HT1080 (cell line): ENCODE measurements at places on chromosomes 13 and 19. TPM values are rescaled to one million over a fixed set of nuclear protein-coding genes. Genes with fewer than 3 reads are reported as not detected.

DNA sequence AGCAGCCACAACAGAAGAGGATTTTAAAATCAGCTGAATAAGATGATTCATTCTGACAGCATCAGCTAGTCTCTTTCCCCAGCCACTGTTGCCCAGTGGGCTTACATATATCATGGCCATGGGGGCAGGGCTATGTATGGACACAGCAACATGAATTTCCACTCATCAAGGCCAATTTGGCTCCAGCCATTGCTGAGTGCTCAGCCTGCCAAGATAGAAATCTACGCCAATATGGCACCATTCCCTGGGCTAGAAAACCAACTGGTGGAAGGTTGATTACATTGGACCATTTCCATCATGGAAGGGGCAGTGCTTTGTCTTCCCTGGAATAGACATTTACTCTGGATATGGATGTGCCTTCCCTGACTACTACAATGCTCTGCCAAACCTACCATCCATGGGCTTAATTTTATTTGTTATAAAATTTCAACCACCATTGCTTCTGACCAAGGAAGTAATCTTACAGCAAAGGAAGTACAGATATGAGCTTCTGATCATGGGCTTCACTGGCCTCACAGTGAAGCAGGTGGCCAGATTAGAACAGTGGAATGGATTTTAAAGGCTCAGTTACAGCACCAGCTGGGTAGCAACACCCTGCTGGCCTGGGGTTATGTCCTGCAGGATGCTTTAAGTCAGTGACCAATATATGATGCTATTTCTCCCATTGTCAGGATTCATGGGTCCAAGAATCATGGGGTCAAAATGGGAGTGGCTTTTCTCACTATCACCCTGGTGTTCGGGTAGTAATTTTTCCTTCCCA is 9.8 kb upstream of the ALOX5AP start:
- no peak for DNase-seq

DNA sequence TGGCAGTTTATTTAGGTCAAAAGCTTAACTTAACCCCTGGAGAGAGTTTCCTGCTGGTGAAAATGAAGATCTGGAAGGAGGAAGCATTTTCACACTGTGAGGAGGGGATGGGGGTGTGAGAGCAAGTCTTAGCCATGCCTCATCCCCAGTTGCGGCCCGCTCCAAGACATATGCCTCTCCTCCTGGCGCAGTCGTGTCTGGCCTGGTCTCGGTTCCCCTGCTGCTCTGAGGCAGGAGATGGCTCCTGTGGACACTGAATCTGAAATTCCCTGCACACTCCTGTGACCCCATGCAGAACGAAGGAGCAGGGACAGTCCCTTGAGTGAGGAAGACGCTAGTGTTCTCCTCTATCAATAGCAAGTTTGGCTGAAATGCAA is 360 bp upstream of the ZNF69 start:
- no peak for DNase-seq

DNA sequence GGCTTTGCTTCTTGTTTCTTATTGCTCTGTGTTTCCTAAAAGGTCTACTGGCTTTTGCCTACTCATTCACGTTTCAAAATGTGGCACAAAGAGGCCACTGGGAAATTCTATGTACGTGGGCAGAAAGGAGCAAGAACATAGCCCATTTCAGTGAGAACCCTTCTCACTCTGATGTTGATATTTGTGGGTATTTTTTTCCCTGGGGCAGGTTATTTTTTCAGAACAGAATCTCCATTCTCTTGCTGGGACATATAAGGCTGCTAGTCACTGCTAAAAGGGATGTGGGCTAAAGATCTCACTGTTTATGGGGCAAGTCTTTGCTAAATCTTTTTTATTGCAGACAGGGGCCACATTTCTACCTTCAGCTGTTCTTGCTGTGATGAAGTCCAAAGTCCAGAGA is 27.1 kb downstream of the EDNRB start:
- no peak for DNase-seq

DNA sequence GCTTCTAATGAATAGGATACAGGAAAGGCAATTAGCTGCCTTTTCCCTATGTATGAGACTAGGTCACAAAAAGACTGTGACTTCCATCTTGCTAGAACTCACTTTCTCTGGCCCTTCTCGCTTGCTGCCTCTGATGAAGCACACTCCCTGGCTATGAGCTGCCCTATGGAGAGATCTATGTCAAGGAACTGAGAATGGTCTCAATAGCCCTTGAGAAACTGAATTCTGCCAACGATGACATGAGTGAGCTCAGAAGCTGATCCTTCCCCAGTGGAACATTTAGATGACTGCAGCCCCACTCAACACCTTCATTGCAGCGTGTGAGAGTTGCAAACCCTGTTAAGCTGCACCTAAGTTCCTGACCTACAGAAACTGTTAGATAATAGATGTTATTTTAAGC is 309.8 kb downstream of the COG6 start:
- DNase-seq: no peak

DNA sequence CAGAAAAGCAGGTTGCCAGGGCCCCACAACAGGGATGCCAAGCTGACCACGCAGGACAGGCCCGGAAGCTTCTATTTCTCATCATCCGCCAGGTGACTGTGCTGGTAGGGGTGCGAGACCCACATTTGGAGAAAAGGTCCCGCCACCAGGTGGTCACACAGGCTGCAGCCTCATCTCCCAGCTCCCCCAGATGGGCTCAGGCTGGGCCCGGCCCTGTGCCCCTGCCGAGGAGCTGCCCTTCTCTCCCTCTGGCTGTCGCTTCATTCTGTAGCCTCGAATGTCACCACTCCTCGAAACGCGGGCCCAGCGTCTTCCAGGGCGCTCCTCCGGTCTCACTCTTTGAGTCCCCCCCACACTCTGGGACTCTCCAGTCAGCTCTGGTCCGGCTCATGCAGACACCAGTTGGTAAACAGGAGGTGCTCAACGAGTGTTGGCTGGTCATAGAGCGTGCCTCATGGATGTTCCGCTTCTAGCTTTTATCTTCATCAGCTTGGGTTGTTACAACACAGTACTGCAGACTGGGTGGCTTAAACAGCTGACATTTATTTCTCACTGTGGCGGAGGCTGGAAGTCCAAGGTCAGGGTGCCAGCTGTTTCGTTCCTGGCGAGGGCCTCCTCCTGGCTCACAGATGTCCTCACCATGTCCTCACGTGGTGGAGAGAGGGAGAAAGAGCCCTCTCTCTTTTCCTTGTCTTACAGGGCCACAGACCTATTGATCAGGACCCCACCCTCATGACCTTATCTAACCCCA is 87.1 kb downstream of the TEX29 start:
- no peak for DNase-seq

GRCh38 chr19:40277356-40278059 is 7.6 kb downstream of the AKT2 start:
- no peak for DNase-seq

GRCh38 chr13:29081036-29081435 is 260.9 kb downstream of the MTUS2 start:
- DNase-seq: peak; percentile 20

GRCh38 chr19:45376045-45376724 is 5.8 kb upstream of the ERCC2 start:
- peak; percentile 98 for DNase-seq

GRCh38 chr19:16587833-16588823 is 15.9 kb upstream of the SLC35E1 start:
- no peak for DNase-seq

- DNase-seq: no peak
Measured at GRCh38 chr13:28301839-28302238, 163.5 kb downstream of the PAN3 start.

DNA sequence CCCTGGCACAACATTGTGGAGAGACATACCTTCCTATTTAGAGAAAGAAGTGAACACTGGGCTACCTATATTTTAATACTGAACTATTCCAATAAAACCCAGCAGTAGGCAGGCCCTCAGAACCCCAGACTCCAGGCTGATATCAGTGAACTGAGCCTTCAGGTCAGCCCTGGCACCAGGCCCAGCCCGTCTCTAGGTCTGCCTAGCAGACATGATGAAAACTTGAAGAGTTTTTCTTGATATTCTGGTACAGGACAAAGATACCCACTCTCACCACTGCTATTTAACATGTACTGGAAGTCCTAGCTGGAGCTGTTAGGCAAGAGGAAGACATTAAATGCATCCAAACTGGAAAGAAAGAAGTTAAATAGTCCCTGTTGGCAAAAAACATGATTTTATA is 396.6 kb upstream of the SPRY2 start:
- DNase-seq: no peak

- peak; percentile 74 for DNase-seq
Measured at GRCh38 chr13:28037399-28037798, 48.9 kb upstream of the URAD start.

- no peak for DNase-seq
Measured at GRCh38 chr13:46114613-46115012, 9.8 kb upstream of the CPB2 start.

GRCh38 chr13:45310341-45311131 is 30.4 kb downstream of the TPT1 start:
- DNase-seq: no peak

DNA sequence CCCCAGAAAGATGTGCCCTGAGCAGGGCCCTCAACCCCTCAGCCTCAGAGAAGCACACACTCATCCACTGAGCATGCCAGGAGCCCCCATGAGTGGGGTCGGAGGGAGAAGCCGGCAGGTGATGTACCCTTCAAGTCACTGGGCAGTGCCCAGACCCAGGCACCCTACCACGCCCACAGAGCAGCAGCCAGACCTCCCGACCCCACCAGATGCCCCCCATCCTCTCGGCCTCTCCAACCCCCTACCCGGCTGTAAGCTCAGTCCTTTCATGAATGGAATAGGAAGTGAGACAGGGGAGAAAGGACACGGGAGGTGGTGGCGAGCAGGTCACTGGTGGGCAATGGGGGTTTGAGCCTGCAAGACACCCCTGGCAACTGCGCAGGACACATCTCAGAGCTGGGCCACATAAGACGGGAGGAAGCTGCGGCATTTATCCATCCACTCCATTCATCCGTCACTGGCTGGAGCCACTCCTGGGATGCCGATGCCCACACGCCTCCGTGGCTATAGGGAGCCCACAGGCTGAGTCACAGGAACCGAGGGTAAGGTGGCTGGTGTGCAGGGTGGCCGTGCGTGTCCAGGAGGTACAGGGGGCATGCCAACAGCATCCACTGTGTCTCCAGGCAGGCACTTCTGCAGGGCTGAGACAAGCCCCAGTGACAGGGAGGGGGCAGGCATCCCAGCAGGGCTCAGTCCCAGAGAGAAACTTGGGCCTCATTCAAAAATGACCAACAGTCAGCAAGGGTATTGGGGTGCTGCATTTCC is 23.8 kb upstream of the VSTM2B start:
- DNase-seq: no peak

DNA sequence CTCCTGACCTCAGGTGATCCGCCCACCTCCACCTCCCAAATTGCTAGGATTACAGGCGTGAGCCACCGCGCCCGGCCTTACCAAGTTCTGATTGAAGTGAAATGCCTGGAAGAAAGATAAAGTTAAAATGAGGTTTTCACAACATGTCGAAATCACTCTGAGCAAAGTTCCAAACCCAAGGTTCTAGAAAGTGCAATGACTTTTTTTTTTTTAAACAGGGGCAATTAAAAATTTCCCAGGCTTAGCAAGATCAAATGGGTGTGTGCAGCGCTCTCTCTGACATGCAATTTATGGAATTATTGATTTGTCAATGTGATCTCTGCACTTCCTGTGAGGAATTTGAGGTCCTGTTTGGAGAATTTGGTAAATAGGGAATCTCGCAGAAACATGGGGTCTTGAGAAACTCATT is 12.8 kb upstream of the MAP2K2 start:
- DNase-seq: no peak

GRCh38 chr13:59208405-59209195 is 955.1 kb downstream of the DIAPH3 start:
- DNase-seq: no peak

DNA sequence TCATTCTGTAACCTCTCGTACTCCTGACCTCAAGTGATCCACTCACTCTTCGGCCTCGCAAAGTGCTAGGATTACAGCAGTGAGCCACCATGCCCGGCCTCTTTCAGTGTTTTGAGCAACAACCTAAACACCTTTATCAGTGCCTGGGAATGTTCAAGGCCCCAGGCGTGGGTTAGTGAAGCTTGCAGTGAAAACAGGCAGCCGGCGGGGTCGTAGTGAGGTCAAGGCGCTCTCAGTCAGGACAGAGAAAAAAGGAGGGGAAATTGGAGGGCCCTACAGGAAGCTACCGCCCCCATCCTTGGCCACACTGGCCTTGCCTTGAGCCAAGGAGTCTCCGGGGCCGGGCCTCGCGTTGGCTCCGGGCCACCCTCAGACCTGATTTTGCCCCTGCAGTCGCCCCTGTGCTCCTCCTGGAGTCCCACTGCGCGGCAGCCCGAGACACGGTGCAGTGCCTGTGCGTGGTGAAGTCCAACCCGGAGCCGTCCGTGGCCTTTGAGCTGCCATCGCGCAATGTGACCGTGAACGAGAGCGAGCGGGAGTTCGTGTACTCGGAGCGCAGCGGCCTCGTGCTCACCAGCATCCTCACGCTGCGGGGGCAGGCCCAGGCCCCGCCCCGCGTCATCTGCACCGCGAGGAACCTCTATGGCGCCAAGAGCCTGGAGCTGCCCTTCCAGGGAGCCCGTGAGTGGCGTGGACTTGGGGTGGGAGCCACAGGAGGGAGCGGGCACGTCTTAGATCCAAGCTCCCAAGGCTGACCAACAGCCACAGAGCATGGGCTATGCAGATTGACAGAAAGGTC is 17.7 kb downstream of the MAG start:
- no peak for DNase-seq

- DNase-seq: peak; percentile 23
Measured at GRCh38 chr19:6769006-6769619, 1.9 kb upstream of the SH2D3A start.

DNA sequence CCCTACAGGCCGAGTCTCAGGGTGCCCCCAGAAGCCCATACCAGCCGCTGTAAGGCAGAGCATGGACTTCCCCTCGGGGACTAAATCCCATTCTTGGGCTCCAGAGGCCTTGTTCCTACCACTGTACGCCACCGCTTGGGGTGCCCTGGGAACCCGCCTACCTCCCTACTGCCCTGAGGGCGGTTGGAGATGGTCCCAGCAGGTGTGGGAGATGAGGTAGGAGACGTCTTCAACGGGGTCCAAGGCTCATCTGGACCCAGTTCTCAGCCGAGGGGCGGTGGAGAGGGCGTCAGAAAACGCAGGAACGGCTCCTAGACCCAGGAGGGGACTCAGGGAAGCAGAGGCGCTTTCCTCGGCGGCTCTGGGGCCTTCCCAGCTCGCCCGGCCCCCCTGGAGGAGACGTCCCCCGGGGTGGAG is 833 bp upstream of the ZIK1 start:
- DNase-seq: no peak

GRCh38 chr19:53927739-53928138 is 18.7 kb downstream of the CACNG7 start:
- peak; percentile 40 for DNase-seq

- no peak for DNase-seq
Measured at GRCh38 chr19:45782162-45782691, at the start of gene DMPK. Gene DMPK, minus strand, starts transcription at chr19:45782490. Its CDS starts 138 bp downstream, at chr19:45782352.

GRCh38 chr13:45224176-45224575 is 23.3 kb upstream of the KCTD4 start:
- peak; percentile 48 for DNase-seq

The TNFSF13B gene
- total RNA-seq: 0.39 and 0.63 TPM in 2 replicates

The C19orf38 gene
- total RNA-seq: not detected in 2 replicates

The CGB3 gene
- not detected in 2 replicates for total RNA-seq

The UBE2L5 gene
- total RNA-seq: 0.08 TPM in 1 of 2 replicates, not detected in the other

The PTH2 gene
- total RNA-seq: not detected in 2 replicates

The PLIN4 gene
- 0.03 and 0.06 TPM in 2 replicates for total RNA-seq

The CA11 gene
- 0.77 and 1.4 TPM in 2 replicates for total RNA-seq

The FUT1 gene
- total RNA-seq: 0.10 TPM in 1 of 2 replicates, not detected in the other

The C13orf46 gene
- 0.03 and 0.23 TPM in 2 replicates for total RNA-seq

The SLC10A2 gene
- total RNA-seq: not detected in 2 replicates

The INTS6 gene
- 32.5 and 33.2 TPM in 2 replicates for total RNA-seq

The B3GNT8 gene
- total RNA-seq: not detected in 2 replicates

The PEG3 gene
- total RNA-seq: not detected in 2 replicates

The KLHL1 gene
- not detected in 2 replicates for total RNA-seq

The LILRA6 gene
- not detected in 2 replicates for total RNA-seq

The TEX101 gene
- total RNA-seq: not detected in 2 replicates

The TGFBR3L gene
- total RNA-seq: 0.70 and 2.2 TPM in 2 replicates
